Esophagus muscularis mucosa (tissue), 4 donors: ENCODE measurements at places on chromosomes 2 and 18. TPM values are rescaled to one million over a fixed set of nuclear protein-coding genes. Genes with fewer than 3 reads are reported as not detected.

UPP2 gene
- not detected for total RNA-seq

CCDC178 gene
- total RNA-seq = not detected

FAHD2B gene
- total RNA-seq = 16.2 TPM

STPG4 gene
- total RNA-seq = not detected

IL36A gene
- total RNA-seq = not detected

RSAD2 gene
- 7.0 TPM for total RNA-seq

OSBPL6 gene
- total RNA-seq = 1.9 TPM

BUB1 gene
- total RNA-seq = 1.1 TPM

SOS1 gene
- total RNA-seq = 48.6 TPM

HOXD11 gene
- total RNA-seq = not detected

UGT1A7 gene
- total RNA-seq = 0.42 TPM

CYP27A1 gene
- total RNA-seq = 22.4 TPM

MTLN gene
- total RNA-seq = 186 TPM

PLCL1 gene
- total RNA-seq = 79.3 TPM

DNA sequence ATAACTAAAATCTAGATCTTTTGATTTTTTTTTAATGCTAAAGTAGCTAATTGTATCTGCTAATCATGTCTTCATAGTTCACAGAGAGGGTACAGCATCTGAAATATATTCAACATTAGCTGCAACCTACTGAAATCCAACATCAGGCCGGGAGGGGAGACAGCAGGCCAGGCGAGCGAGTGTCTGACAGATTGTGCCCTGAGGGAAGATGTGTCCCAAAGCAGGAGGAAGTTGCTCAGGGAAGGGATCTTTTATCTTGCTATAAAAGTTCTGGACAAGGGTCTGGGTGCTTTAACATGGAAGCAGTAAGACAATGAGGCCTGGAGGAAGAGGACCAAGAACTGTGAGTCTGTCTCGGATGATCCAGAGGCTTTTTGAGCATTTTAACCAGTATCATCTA lies 274.1 kb downstream of the AFF3 start:
- DNase-seq = no peak

GRCh38 chr2:139544186-139544851 lies 764.1 kb upstream of the NXPH2 start:
- no peak for DNase-seq

GRCh38 chr2:108418416-108418815 lies 30.6 kb upstream of the GCC2 start:
- DNase-seq = no peak

DNA sequence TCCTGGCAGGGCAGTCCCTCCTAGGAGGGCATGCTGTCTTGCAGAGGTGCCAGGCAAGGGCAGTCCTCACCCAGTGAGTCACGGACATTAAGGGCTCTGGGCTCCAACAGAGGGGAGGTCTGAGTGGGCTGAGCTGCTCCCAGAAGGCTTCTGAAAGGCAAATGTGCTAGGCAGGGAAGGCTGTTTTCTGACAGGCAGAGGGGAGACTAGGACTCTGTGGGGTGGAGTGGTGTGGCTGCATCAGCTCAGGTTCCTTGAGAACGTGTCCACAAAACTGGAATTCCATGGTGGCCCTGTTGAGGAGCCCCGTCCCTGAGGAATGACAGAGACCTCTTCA lies 283.5 kb downstream of the MYCN start:
- no peak for DNase-seq

DNA sequence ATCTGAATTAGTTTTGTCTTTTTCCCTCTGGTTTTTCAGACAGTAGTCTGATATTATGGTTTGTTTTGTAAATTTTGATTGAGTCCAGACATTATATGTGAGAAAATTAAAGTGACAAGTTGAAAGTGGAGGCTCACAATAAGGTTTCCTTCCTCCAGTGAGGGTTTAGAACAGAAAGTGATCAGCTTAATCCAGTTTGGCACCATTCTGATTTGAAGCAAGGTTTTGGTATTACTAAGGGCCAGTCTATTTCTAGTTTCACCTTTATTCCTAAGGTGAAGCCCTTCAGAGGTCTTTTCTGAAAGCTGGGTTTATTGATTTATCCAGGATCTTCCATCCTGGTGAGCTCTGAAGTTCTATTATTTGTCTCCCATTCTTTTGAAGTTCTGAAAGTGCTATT lies 68.7 kb downstream of the CDC42EP3 start:
- DNase-seq = no peak

GRCh38 chr2:206990360-206990759 lies 51.0 kb downstream of the CPO start:
- no peak for DNase-seq

DNA sequence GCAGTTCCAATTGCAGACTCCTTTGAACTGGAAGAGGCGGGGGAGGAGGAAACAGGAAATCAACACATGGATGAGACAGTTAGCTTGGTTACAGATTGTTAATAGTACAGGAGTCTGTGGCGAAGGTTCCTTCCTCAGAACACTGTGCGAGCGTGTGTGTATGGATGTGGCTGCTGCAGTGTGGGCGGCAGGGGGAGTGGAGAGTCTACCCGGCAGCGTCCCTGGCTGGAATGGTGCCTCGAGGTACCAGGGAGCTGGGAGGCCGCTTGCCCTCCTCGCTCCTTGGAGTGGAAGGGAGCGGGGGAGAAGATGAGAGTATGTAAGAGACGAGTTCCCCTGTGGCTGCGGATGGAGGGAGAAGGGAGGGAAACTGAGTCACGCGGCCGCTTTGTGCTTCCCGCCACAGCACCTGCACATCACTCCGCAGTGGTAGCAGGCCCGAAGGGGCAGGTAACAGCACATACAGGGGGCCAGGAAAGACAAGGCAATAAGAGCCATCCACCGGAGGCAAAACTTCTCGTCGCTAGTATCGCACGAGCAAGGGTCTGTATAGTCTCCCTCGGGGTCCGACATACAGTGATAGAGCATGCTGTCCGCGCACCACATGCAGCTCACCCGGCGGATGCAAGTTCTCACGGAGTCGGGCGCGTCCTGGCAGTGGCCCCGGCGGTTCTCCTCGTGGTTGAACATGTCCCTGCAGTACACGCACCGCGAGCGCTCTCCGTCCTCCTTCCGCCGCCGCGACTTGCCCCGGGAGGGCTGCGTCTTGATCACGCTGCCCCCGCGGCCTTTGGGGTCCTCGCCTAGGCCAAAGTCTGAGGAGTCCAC lies 85.7 kb downstream of the ACTR2 start:
- DNase-seq = no peak

DNA sequence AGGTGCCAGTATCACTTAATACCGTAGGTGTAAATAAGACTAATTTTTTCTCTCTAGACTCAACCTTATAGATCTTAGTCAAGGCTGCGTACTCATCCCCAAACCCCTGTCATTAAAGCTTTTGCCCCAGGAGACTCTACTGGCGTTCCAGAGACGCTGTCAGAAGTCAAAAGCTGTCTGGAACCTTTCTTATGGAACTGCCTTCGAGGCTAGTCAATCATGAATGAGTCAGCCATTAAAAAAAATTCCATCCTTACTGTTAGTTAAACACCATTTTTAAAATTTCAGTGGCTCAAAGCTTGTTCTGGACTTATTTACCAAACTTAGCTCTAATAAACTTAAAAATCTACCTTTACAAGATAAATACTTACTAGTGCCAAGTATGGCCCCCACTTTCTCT lies 52.1 kb downstream of the SPRED2 start:
- no peak for DNase-seq

DNA sequence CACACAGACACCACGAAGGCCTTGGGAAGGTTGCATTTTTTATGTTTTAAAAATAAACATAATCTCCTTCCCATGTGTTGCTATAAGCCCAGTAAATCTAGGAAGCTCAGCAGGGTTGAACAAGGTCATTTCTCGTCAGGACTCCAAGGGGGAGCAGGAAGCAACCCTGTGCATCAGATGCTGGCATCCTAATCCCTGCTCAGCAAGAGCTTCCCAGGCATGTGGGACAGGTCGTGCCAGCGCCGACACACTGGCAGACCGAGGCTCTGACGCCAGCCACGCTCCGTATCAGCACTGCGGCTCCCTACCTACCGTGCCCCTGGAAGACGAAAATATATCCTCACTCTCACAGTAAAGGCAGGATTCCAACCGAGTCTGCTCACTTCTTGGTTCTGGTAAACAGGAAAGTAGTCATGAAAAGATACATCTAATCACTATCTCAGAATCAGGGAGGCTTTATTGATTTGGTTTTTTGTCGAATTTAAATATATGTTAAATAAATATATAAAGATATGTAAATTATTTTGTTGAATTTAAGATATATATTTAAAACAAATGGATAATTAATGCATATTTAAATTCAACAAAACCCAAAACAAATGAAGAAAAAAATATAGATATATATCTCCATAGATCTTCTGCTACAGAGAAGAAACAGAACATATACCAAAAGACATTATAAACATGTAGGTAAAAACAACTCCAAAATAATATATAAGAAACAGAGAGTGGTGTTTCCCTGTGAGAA lies 61.4 kb downstream of the TXNL1 start:
- DNase-seq = no peak

GRCh38 chr2:157758586-157758985 lies 117.5 kb downstream of the ACVR1 start:
- DNase-seq = no peak

DNA sequence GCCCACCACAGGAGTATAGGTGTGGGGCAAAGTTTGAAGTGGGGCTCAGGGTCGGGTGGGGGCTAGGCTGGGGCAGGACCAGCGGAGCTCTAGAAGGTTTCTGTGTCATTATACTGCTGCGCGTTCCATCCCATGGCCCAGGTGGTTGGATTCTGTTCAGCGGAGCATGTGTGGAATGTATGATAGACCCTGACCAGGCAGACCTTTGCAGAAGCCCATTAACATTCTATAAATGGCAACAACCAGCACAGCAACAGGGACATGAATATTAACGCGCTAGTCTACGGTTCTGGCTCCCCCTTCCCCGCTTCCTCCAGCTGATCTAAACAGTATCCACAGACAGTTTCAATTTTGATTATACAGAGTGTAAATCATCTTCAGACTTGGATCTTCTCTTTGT lies 4.1 kb upstream of the PRKCE start:
- DNase-seq = no peak

DNA sequence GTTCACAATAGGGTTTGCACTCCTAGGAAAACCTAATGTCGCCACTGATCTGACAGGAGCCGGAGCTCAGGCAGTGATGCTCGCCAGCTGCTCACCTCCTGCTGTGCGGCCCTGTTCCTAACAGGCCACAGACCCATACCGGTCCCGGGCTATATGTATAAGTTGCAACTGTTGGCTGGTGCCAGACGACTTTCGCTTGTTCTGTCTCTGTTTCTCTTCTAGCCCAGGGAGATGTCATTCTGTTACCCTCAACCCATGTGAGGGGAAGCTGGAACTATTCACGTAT lies 170.3 kb downstream of the BCL2 start:
- DNase-seq = no peak

DNA sequence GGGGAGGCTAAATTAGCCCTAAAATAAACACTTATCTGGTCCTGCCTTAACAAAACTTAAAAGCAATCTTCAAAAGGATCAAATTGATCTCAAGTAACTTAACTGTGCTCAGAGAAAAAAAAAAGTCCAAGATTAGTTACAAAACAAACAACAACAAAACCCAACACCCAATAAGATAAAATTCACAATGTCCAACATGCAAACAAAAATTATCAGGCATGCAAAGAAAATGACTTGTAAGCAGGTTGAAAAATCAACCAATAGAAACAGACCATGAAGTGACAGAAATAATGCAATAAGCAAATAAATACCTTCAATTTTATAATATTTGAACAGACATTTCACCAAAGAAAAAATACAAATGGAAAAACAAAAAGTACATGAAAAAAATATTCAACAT lies 4.0 kb upstream of the REEP1 start:
- no peak for DNase-seq

GRCh38 chr2:173184031-173185004 lies 108.7 kb downstream of the MAP3K20 start:
- no peak for DNase-seq

DNA sequence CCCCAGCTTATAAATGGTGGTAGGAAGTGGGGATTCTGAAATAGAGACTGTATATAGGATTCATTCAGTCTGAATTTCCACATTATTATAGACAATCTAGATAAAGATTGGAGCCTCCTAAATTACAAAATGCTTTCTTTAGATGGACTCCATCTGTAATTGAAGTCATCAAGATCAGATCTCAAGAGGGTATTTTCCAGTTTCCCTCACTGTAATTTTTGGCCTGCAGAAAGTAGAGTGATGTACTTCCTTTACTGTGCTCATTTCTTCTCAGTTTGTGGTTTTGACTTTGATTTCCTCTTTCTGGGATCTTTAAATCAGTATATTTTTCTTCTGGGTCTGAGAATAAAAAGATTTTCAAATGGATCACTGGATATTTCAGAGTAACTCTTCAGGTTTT lies 7.2 kb downstream of the BABAM2 start:
- DNase-seq = no peak

GRCh38 chr2:124264551-124265091 lies 239.5 kb downstream of the CNTNAP5 start:
- no peak for DNase-seq

GRCh38 chr2:108616751-108617161 lies 82.5 kb downstream of the LIMS1 start:
- no peak for DNase-seq

GRCh38 chr2:73246850-73247249 lies 12.7 kb downstream of the CCT7 start:
- DNase-seq = no peak

DNA sequence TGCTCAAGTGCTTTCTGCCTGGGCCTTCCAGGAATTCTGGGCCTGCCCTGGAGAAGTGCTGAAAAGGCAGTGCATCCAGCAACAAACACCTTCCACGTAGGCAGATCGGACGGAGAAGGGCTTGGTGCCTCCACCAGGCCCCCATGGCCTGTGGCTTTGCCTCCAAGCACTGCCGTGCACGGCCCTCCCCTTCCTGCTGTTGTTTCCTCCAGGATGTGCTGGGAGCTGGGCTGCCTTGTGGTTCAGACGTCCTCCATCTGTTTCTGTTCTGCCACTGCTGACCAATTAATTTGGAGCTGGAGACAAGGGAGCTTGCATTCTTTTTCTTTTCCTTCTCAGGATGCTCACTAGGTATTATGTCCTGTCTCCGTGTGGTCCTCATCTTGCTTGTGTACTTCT lies 197.0 kb downstream of the HRH4 start:
- DNase-seq = peak; percentile 90

GRCh38 chr18:76874642-76875389 lies 52.5 kb downstream of the ZNF236 start:
- DNase-seq = no peak

DNA sequence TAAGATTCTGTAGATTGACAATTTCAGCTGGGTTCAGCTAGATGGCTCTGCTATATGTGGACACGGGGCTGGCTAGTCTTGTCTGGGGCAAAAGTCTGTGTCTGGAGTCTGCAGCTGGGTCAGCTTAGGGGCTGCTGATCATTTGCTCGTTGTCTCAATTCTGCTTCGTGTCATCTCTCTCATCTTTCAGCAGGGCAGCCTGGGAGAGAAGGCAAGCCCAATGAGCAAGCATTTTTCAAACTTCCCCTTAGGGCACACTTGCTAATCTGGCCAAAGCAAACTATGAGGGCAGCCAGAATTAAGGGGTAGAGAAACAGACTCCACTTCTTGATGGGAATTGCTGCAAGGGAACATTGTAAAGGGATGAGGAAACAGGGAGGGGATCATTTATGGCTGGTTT lies 462.6 kb downstream of the SLC4A3 start:
- no peak for DNase-seq
